D721Med (cell line): ENCODE measurements at places on chromosomes 3 and 15.

DNA sequence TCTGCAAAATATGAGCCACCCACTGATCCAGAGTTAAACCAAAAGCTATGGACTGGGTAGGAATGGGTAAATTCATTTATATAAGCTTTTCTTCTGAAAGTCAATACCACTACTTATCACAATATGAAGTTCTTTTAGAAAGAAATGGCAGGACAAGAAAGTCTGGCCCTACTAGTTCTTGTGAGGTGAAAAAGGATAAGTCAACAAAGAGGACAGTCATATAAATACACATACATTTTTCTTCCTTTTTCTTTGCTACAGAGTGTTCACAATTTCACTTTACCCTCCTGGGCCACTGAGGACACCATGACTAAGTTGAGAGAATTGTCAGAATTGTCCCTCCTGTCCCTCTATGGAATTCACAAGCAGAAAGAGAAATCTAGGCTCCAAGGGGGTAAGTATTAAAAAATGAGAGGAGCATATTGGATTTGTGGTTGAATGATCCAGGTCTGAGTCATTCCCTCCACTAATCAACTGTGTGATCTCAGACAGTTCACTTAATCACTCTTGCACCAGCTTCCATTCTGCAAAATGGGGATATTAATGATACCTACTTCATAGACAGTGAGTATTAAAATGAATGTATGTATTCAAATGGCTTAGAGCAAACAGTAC is 27.6 kb downstream of the ACP3 start:
- no peak for DNase-seq

DNA sequence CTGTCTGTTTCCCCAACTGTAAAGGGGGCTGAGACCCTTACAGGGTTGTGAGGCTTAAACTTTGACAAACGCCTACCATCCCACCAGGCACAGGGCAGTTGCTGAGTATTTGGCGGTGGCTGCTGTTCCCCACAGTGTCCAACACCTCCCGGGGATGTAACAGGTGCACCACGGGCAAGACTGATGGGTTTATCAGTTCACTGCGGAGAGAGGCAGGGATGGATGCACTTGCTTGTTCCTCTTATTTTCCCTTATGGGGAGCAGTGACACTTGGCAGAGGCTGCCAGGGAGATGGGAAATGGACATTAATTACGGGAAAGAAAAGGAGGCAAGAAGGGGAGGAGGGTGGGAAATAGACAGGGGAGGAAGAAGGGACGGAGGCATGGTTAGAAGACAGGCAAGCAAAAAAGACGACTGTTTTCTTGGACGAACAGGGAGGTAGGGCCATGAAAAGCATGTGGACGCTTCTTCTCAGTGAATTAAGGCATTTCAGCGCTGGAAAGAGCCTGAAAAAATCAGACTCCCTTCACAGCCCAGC is 16.6 kb upstream of the ADIPOQ start:
- no peak for DNase-seq

GRCh38 chr15:47987461-47987860 is 133.3 kb upstream of the SLC24A5 start:
- no peak for DNase-seq

GRCh38 chr15:85036716-85037115 is 55.1 kb downstream of the PDE8A start:
- DNase-seq: no peak

- DNase-seq: no peak
Measured at GRCh38 chr3:148717885-148718561, 20.3 kb downstream of the AGTR1 start.

DNA sequence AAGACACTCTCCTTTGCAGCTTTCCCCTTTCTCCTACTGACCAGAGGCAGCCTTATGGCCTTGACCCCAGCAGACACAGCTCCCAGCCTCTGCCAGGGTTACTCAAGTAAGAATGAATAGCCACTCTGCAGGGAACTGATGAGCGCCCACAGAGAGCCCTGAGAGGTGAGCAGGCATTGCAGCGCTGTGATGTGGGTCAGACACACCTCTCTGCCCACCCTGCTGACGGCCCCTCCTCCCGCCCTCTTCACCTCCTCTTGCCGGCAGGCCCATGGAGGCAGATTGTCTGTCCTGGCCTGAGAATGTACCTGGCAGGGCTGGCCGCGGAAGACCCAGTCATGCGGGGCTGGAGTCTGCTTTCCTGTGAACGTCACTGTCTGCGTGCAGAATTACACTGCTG is 512.6 kb upstream of the PPP2R3A start:
- DNase-seq: no peak

DNA sequence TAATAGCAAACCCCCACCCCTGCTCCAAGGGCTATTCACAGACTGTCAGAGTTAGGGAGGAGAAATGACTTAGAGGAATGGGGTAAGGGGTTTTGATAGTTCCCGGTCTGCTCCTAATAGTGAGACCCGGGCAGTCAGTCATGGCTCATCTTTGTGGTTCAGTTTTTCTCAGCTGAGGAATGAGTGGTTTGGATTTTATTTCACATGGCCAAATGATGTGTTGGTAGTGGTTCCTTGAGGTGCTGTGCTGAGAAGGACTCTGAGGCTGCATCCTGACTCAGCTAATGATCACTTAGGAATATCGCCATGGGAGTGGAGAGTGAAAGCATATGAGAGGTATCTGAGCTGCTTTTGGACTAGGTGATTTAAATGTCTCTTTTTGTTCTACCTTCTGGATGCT is 80.2 kb downstream of the LPP start:
- DNase-seq: no peak

DNA sequence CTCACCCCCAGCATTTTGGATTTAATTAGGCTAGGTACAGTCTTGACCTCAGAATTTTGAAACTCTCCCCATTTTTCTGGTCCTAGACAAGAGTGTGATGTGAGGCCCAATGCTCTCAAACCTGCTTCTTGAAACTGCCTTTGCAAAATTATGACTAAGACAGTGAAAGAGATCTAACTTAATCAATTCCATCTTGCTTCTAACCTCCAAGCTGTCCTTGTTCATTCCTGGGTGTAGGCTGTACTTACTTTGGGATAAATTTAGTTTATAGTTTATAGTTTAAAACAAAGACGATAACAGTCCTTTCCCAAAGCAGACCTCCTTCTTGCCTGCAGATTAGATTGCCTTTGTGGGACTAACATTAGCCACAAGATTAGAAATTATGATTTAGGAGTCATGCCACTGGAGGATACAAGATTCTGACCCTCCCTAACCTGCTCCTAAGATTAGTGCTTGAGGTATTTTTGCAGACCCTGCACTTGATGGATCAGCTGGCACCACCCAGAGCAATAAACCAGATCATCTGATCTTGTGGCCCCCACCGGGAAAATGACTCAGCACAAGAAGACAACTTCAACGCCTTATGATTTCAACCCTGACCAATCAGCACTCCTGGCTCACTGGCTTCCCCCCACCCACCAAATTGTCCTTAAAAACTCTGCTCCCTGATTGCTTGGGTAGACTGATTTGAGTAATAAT is 59.6 kb downstream of the CD200R1L start:
- DNase-seq: no peak

- DNase-seq: no peak
Measured at GRCh38 chr3:97269202-97269601, 454.8 kb downstream of the EPHA6 start.

- no peak for DNase-seq
Measured at GRCh38 chr15:68272721-68273271, 4.7 kb upstream of the FEM1B start.

DNA sequence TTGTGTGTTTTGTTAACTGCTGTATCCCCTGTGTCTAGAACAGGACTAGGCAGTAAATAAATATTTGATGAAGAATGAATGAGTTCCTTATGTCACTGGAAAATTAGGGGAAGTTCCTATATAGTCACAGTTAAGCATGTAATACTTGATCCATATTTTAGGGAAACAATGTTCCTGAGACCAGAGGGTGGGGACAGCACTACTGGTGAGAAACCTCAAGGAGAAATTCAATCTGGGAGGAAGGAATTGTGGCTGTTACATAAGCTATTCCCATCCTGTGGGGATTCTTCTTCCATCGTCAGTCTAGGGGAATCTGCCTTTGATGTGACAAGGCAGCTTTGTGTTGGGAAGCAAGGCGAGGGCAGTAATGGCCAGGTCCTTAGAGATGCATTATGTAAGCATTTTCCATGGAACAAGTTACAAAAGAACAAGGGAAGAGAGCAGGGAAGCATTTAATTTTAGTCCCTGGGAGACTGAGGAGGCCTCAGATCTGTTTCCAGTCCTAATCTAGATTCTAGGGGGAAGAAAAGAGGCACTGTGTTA is 219.3 kb upstream of the TTC14 start:
- no peak for DNase-seq

DNA sequence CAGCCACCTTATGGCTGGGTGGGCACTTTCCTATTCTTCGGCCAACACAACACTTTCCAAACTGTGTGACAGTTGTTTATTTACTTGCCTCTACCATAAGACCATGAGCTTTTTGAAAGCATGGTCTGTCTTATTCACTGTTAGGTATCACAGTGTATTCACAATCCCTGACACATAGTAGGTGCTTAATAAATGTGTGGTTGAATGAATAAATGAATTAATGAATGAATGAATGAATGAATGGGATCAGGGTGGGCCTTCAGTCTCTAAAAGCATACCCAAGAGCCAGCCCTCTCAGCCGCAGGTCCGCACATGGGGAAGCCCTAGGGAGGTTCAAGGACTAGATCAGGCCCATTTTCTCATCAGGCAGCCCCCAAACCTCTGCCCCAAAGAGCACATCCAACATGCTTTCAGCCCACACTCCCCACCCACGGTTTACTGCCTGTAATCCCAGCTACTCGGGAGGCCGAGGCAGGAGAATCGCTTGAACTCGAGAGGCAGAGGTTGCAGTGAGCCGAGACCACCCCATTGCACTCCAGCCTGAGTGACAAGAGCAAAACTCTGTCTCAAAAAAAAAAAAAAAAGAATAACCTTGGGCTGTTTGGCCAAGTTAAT is 95.9 kb downstream of the LIPC start:
- DNase-seq: no peak

DNA sequence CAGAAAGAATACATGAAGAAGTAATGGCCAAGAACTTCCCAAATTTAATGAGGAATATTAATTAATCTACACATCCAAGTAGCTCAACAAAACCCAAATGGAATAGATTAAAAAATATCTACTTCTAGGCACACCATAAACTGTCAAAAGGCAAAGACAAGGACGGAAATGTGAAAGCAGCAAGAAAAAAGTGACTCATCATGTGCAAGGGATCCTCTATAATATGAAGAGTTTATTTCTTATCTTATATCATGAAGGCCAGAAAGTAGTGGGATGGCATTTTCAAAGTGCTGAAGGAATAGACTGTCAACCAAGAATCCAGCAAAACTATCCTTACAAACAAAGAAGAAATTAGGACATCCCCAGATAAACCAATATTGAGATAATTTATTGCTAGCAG is 73.9 kb upstream of the PRICKLE2 start:
- no peak for DNase-seq

- no peak for DNase-seq
Measured at GRCh38 chr3:190877925-190878324, 15.4 kb upstream of the GMNC start.

- no peak for DNase-seq
Measured at GRCh38 chr15:98996169-98996568, 11.4 kb downstream of the PGPEP1L start.

DNA sequence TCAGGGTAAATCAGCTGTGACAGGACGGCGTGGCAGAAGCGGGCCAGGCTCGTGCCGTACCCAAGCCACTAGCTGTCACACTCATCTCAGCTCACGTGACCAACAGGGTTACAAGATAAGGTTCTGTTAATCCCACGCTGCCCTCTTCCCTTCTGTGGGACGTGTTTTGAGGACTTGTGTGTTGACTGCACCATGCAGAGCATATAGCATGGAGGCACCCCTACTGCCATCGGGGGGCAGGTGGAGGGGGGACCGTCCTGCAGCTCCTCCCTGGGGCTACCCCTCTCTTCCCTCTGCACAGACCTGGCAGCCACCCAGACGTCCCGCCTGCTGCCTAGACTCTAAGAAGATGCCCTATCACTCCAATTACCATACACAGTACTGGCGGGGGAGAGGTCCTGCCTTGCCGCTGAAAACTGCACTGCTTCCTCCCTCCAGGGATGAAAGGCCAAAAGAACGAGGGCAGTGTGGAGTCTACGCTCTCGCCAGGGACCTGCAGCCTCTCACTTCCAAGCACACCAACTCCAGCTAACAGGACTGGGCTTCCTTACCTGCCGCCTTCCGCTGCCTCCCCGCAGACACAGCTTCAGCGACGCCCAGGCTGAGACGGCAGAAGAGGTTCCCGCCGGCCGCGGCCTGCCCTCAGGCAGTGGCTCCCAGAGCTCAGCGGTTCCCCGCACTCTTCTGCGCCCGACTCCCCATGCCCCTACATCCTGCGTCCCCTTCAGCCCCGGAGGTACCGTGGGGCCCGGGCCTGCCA is at the start of gene TNK2:
TNK2 (minus strand) TSS at position 618 of the 760 bp plus-strand sequence. CDS start 19,963 bp downstream, outside the sequence.
- no peak for DNase-seq

- no peak for DNase-seq
Measured at GRCh38 chr3:129892486-129892856, 1.0 kb downstream of the TMCC1 start.

DNA sequence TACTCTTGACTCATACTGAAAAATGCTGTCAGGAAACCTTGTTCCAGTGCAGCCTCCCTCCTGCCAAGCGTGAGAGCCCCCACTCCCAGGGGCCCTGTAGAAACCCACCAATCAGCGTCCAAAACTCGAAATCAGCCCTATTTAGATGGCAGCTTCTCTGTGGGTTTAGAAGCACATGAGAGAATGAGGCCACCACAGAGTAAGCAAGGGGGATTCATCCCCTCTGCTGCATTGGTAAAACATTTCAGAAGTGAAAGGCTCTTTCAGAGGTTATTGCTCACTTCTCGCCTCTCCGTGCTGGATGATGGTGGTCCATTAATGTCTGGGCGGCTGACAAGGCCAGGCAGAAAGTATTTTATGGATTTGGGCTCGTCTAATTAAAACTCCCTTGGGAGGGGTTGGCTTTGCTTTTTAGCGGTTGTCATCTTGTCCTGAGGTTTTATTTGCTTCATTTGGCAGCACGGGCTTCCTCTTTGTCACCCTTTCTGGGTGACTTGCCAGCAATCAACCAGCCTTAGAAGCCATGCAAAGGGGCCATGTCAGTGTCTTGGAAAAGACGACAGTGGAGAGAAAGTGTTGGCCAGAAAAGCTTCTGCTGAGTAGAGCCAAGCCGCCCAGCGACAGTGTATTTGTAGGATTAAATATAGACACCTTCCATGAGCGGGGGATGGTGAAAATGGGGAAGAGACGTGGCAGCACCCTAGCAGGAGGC is 145.5 kb downstream of the ATP10A start:
- no peak for DNase-seq

GRCh38 chr3:71389911-71390573 is 193.5 kb downstream of the FOXP1 start:
- DNase-seq: no peak

- DNase-seq: no peak
Measured at GRCh38 chr15:96338766-96339618, 8.5 kb downstream of the NR2F2 start.

DNA sequence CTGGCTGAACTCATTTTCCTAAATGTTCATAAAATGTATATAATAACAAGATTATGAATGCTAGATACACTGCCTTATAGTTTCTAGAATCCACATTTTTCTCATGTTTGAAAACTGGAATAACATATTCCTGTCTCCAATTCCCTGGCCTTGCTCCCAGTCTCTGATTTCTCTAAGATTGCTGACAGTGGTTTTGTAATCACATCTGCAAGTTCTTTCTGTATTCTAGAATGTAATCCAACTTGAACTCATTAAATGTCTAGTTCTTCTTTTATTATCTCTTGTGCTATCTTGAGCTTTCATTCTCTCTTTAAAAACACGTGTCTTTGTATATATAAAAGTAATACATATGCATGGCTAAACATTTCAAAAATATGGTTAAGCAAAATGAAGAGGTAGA is 215.2 kb upstream of the ADAMTS9 start:
- no peak for DNase-seq

- no peak for DNase-seq
Measured at GRCh38 chr15:52529341-52529924, 753 bp upstream of the MYO5A start.
